WTC11 (cell line): ENCODE measurements at places on chromosomes 4 and X.

GRCh38 chrX:38513112-38513742, 48.1 kb upstream of the TSPAN7 start:
- no peak for DNase-seq

DNA sequence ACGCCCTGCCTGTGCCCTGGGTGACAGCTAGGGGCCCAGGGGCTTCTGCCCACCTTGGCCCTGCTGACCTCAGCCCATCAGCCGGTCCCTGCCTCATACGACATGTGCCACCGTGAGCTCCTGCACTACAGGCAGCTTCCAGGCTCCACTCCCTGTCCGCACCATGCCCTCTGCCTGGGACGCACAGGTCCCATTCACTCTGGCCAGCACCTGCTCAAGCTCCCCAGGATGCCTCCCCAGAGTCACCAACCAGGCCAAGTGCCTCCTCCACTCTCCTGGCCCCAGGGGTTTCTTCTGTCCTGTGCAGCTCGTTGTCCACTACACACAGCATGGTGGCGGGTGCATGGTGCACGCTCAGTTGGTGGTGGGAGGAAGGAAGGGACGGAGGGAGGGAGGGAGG, 20.2 kb upstream of the MRFAP1 start:
- no peak for DNase-seq

GRCh38 chr4:123787512-123788080, 391.0 kb downstream of the SPRY1 start:
- no peak for DNase-seq

DNA sequence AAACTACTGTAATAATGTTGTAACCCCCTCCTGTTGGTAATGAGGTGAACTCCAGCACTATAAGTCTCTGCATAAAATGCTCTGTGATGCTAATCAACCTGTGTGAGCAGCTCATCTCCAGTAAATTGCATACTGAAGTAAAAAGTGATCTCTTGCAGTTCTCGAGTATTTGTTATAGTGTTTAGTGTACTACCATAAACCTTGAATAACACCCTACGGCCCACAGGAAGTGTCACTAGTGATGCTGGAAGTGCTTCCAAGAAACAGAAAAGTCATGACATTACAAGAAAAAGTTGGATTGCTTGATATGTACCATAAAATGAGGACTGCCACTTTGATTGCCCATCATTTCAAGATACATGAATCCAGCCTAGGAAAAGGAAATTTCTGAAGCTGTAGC, 39.0 kb downstream of the IL15 start:
- DNase-seq: no peak

DNA sequence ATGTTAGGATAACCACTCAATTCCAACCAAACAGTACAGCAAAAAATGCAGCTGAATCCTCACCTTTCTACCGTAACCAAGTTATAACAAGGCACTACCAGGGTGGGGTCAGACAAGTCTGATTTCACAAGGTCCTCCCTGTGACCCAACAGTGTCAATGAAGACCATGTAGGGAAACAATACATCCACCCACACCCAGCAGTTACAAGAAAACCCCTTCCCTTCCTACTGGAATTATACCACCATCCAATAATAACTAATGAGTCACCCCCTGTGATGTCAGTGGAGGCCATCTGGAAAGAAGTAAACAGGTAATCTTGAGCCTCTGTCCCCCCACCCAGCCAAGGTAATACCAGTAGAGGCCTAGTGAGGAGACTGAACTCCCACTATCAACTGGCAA, 117.6 kb downstream of the FGF16 start:
- DNase-seq: no peak

DNA sequence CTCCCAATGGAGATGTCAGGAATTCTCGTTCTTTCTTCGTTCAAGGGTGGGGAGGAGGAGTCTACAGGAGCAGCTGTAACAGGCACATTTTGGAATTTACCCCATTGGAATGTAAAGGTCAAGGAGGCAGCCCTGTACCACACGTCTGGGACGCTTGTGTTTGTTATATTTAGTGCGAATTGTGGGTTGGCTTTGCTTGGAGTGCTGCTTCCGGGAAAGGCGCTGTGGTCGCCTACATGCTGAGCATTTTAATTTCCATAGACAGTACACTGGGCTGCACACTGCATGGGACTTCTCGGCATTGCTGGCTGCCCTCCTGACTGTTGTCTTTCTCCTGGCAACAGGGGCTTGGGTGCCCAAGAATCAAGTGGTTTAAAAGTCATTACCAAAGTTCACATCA, 12.8 kb downstream of the GYG2 start:
- no peak for DNase-seq

GRCh38 chr4:6153874-6154273, 46.5 kb downstream of the JAKMIP1 start:
- DNase-seq: no peak

- DNase-seq: no peak
Measured at GRCh38 chr4:95457353-95457752, 91.4 kb downstream of the UNC5C start.

GRCh38 chr4:82643994-82644733, 82.4 kb upstream of the TMEM150C start:
- no peak for DNase-seq

DNA sequence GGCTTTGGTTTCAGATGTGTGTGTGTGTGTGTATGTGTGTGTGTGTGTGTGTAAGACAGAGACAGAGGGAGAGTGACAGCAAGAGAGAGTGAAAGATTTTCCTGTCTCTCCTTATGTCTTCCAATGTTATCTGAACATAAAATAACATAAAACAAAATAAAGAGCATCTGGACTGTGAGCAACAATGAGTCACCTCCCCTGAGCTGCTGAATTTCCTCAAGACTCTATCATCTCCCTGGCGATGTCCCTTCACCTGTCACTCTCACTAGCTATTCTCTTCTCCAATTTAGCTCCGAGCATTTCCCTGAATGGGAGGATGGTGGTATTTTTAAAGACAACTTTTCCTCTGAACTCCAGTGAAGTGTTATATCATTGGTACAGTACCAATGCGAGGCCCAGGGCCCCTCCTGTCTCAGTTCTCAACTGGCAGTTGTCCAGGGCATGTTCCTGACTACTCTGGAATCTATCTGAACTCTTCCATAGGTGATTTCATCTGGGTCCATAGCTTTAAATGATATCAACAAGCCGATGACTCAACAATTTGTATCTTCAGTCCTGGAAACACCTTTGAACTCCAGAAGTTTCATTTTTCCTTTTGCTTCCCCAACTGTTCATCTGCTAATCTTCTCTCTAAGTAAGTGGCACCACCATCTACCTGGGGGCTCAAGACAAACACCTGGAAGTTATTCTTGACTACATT, 195.0 kb upstream of the CLNK start:
- DNase-seq: no peak

DNA sequence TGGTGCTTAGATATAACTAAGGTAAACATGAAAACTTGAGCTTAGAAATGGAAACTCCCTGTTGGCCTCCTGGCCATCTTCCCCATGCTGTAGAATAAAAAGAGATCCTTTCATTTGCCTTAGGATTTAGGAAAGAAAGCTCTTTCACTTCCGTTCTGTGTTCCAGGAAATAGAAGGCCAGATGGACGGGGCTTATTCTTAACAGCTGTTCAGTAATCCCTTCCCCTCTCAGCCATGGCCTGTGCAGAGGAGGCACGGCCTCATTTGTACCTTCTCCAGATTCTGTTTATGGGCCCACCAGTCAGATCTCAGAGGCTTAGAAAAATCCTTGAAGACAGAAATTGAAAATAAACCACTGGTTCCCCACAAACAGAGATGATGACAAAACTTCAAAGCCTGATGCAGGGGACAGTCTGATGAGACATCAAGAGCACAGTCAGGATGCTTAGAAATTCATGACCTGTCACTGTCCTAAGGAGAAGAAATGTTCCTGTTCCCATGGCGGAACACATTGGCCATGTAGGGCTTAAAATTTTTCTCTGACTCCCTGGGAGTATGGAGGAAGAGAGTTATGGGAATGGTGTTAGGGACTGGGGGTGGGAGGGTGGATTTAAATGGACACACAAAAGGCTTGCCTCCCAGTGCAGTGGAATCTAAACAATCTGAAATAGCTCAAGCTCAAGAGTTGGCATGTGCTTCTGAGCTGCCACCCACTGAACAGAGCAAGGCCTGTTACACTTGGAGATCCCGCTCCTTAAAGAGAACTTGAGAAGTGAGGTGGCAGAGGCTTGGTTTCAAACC, 188.8 kb downstream of the SOWAHB start:
- DNase-seq: no peak

DNA sequence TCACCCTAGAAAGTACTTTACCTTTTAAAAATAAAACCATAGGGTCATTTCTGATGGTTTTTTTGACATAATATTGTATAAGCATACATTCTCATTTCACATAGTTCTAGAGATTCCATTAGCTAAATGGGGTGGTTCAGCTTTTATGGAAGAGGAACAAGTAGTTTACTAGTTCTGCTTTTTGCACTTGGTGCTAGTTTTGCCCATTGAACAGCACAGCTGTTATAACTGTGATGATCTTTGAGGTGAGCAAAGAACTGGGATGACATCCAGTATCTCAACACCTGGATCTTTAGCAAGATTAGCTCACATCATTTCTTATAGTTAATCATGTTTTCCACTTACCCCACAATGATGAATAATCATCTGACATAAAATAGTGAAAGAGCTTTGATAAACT, 40.9 kb downstream of the MOB1B start:
- DNase-seq: no peak

DNA sequence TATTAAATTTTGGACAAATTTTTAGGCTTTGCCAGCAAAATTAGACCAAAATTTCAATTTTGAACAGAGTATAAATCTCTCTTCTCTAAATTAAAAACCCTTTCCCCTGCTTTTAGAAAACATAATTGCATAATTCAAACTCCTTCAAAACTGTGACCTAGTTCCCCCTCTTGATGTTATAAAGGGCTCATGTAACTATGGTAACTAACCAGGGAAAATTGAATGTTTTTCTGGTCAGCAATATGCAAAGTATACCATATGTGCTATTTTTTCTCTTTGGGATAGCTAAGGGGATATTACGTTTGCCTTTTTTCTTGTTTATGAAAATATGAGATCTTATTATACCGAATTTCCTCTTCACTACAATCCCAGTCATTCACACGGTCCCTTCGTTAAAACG, 5.1 kb upstream of the ING2 start:
- no peak for DNase-seq

GRCh38 chr4:85475631-85476233, 782 bp downstream of the ARHGAP24 start:
- DNase-seq: no peak

GRCh38 chr4:3709846-3710441, 56.2 kb upstream of the ADRA2C start:
- DNase-seq: no peak

- DNase-seq: no peak
Measured at GRCh38 chrX:151870602-151871001, 42.1 kb upstream of the MAGEA4 start.

GRCh38 chrX:103423955-103424638, 47.8 kb downstream of the BEX3 start:
- peak; percentile 26 for DNase-seq
